Left lung (tissue), 14 donors: ENCODE measurements at places on chromosomes 12 and 14.

- peak; percentile 2 for DNase-seq
These were observed 864.2 kb upstream of the MGAT4C start for GRCh38 chr12:87120440-87120839.

- DNase-seq = no peak
These were observed 23.7 kb downstream of the PLXNC1 start for GRCh38 chr12:94172031-94172430.

GRCh38 chr12:129550353-129550752 is 353.5 kb downstream of the TMEM132D start:
- peak; percentile 68 for DNase-seq

DNA sequence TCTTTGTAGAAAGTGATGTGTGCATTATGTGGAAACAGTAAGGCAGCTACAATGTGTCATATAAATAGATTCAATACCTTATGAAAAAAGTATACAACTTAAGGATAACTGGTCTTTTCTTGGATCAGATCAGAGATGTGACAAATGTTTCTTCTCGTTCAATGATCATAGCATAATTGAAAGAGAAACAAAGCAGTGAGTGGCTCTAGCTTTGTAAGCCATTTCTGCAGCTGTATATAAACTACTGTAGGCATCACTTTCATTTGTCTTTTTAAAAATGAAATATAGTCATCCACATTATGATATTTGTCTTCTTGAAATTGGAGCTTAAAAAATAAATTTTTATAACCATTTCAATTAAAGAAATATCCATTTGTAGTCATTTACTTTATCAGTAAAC is 63.8 kb upstream of the LMO3 start:
- no peak for DNase-seq

GRCh38 chr12:5328669-5329517 is 103.0 kb upstream of the NTF3 start:
- DNase-seq = no peak

DNA sequence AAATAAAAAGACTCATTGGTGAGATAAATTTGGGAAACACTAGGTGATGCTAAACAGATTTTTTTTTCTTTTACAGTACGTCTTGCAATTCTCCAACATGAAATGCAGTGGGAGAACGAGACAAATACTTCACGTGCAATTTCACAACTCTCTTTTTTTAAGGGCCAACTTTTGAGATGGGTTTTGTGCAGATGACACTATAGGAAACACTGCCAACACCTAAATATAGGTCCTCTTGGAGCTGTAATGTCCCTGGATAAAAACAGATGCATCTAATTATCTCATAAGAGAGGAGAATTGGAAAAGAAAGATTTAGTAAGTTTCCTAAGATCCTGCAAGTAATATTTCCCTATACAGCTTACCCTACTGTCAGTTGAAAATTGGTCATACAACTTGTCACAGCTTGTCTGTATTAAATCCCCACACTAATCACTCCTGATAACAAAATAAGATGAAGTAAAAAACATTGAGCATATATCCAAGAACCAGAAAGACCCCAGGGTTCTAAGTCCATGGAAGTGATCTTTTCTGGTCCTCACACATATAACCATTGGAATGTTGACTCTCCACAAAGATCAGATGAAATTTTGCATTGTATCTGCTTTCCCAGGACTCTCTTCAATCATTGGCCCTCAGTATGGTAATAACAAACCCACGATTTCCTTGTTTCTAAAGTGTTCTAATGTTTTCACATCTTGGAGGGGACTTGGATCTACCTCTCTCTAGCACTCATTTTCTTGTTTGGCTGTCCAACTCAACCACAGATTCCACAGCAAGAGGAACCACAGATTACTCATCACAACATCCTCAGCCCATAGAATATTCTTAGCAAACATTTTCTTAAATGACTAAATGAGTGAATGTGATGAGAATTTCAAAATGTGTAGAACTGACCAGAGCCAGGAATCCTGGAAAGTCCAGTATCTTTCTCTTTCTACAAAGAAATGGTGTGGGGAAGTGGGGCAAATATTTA is 769.4 kb upstream of the USP15 start:
- DNase-seq = no peak

DNA sequence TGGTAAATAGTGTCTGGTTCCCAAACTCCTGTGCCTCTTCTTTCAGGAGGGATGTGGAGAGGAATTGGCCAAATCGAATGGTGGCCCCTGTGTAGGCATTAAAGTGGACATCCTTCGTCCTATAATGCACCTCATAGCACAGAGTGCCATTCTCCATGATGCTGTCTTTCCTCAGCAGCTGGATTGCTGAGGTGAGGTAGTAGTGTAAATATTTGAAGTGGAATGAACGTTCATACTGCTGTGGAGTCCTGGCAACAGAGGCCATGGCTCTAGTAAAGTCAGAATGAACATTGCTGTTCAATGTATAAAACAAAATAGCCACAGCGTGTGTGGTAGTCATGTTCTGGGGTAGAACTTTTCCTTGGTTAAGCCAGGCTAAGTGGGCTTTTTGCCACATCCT is 2.7 kb downstream of the ART4 start:
- DNase-seq = no peak

DNA sequence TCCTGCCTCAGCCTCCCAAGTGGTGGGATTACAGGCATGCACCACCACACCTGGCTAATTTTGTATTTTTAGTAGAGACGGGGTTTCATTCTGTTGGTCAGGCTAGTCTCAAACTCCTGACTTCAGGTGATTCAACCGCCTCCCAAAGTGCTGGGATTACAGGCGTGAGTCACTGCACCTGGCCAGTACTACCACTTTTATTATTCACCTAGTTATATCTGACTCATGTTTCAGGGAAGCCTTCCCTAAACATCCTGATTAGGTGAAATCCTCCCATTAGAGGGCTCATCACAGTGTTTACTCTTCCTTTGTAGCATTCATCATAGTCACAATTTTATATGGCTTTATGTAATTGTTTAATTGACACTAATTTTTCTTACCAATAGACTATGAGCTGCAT is 295.3 kb upstream of the SOX5 start:
- no peak for DNase-seq

- no peak for DNase-seq
These were observed 66.7 kb downstream of the RESF1 start for GRCh38 chr12:32025906-32026305.

- peak; percentile 64 for DNase-seq
These were observed 1.5 kb upstream of the ZBTB42 start for GRCh38 chr14:104799244-104800014.

- DNase-seq = peak; percentile 57
These were observed 216.2 kb downstream of the SLC16A7 start for GRCh38 chr12:59811991-59812390.

GRCh38 chr14:69318901-69319475 is 59.0 kb downstream of the GALNT16 start:
- no peak for DNase-seq

- DNase-seq = no peak
These were observed 13.1 kb upstream of the ATP5F1B start for GRCh38 chr12:56658921-56659320.

DNA sequence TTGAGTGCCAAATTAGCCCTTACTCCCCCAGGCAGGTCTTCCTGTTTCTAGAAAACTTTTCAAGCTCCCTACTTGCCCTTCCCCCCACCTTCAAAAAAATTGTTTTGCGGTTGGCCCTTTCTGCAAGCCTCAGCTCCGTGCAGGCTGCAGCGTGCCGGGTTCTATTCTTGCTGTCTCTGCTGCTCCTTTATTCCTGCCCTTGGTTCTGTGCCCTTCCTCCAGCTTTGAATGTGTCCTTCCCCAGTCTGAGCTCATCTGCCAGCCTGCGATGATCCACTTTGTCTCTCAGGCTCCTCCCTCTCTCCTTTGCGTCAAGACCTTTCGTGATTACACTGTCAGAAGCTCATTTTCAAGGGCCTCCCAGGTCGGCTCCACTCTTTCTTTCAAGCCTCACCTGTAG is 98.6 kb downstream of the IRF2BPL start:
- no peak for DNase-seq

DNA sequence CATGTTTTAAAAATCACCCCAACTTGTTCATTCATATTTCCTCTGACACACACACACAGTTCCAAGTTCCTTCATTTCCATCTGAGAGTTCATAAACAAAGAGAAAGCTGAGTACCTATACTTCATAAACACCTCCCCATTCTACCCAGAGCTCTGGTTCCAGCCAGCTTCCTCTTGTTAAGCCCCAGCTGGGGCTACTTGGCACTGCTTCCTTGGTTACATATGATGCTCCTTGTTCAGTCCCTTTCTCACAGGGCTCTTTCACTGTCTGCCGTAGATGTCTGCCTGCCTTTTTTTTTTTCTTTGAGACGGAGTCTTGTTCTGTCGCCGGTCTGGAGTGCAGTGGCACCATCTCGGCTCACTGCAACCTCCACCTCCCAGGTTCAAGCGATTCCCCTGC is 77.5 kb downstream of the COX16 start:
- DNase-seq = no peak

DNA sequence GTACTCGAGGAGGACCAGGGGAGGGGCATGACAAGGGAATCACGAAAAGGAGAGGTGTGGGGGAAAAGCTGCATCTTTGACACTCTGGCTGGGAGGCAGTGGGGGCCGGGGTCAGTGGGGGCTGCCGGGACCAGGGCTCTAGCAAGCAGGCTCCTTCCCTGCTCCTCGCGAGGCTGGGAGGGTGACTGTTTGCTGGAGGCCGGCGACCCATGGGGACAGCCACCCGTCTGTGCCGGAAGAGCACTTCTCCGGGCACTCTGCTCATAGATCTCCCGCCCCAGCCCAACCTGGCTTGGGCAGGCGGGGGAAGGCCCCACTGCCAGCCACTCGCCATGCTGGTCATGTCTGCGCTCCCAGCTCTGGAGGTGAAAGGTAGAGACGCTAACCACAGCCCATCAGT is 130.7 kb downstream of the RBM19 start:
- DNase-seq = no peak

DNA sequence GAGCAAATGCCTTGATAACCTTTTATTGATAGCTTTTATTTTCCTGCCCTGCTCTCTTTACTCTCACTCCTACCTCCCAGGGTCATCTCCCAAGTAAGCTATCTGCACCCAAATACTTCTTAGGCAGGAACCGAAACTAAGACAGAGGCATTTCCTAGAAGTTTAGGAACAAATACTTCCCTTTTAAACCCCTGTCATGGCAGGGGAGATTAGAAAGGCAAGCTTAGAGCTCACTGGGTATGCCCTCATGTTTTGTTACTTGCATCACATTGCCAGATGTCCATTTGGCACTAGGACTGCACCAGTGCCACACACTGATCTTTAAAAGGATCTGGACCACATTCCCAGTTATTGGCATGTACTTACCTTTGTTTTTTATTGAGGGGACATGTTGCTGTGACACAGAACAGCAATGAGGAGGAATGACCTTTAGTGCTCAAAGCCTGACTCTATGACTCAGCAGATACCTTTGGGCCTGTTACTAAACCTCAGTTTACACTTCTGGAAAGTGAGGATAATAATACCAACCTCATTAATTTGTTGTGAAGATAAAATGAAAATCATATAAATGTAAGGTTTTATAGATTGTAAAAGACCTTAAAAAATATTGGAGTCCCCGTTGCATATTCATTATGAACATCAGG is 40.9 kb upstream of the MBIP start:
- no peak for DNase-seq

DNA sequence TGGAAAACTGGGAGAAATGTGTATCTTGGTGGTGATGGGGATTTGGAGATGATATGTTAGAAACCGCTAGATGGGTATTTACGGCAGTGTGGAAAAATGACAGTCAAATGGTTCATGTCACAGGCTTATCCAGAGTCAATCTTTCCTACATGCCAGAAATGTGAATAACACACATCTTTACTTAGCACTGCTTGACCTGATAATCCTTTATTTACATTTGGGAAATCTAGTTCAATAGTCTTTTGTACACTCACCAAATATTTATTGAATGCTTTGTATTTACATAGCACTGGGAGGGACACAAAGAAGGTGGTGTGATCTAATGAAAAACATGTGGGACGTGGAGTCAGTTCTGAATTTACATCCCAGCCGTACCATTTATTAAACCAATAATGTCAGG is 208.2 kb downstream of the DIO2 start:
- DNase-seq = no peak

DNA sequence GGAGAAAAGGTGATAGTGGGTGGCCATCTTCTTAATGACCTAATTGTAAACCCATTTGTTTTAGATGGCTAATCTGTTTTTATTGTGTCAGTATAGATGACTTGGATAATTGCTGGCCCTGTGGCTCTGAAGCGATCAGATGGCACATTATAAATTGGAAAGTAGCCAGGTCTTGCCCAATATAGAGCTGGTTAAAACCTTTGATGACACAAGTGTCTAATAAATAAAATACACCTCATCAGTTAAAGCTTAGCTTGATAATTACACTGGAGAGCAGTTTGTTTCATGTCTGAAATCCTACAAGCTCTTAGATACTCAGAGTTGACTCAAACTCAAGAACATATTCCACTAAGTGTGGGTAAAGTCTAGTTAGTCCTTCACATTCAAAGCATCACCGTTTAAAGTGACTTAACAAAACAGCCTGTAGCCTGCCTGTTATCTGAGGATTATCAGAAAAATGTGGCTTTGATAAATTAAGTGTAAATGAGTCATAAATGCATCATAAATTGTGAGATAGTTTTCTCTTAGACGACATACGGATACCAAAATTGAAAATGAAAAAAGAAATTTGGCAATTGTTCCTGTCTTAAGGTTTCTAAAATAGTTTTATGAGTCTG is 280.9 kb downstream of the LRIG3 start:
- no peak for DNase-seq

GRCh38 chr14:89280600-89280999 is 136.4 kb downstream of the FOXN3 start:
- no peak for DNase-seq

DNA sequence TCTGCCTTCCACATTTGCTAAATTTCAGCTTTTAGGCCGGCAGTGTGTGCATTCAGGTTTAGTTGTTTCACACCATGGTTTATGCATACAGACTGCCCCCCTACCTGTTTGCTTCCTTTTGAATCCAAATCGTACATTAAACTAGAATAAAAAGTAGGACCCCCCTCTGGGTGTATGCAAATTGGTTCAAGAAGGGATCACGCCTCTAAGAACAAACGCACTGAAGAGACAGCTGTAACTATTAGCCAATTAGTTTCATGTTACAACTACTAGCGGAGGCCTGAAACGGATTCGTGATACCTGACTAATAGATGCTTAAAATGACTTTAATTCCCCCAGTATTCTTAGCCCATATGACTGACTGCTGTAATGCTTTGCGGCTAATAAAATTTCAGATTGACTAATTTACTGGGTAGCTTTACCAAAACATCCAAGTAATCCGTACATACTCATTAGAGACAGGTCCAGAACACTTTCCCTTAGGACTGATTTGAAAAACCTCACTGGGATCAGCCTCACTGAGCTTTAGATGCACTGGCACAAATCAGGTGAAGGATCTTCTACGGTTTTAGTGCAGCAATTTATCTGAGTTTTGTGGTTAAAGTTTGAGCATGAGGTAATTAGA is 411.8 kb downstream of the NPAS3 start:
- no peak for DNase-seq

- DNase-seq = no peak
These were observed 29.0 kb upstream of the MEG3 start for GRCh38 chr14:100796946-100797345.

DNA sequence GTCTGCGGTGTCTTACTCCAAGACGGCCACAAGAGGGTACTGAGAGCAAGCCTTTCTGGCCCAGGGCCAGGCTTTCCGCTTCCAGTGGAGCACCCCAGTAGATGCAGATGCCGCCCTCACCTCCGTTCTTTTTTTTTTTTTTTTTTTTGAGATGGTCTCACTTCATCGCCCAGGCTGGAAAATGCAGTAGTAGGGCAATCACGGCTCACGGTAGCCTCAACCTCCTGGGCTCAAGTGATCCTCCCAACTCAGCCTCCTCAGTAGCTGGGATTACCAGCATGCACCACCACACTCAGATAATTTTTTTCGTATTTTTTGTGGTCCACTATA is 5.6 kb upstream of the LBHD2 start:
- peak; percentile 91 for DNase-seq
